ENCODE measurements at places on chromosomes 6 and 20.

GRCh38 chr20:1882026-1882425, 13.2 kb upstream of the SIRPA start:
- no peak for ATAC-seq

GRCh38 chr6:40171343-40171742, 237.1 kb upstream of the MOCS1 start:
- ATAC-seq, result no peak

GRCh38 chr6:132813173-132813856, 1.1 kb upstream of the RPS12 start:
- no peak for ATAC-seq

- ATAC-seq, result peak; percentile 34
Observed at GRCh38 chr6:134317471-134318131, at the start of gene SGK1. Gene SGK1, minus strand, starts transcription at chr6:134318112. Its CDS starts 652 bp downstream, at chr6:134317460.

DNA sequence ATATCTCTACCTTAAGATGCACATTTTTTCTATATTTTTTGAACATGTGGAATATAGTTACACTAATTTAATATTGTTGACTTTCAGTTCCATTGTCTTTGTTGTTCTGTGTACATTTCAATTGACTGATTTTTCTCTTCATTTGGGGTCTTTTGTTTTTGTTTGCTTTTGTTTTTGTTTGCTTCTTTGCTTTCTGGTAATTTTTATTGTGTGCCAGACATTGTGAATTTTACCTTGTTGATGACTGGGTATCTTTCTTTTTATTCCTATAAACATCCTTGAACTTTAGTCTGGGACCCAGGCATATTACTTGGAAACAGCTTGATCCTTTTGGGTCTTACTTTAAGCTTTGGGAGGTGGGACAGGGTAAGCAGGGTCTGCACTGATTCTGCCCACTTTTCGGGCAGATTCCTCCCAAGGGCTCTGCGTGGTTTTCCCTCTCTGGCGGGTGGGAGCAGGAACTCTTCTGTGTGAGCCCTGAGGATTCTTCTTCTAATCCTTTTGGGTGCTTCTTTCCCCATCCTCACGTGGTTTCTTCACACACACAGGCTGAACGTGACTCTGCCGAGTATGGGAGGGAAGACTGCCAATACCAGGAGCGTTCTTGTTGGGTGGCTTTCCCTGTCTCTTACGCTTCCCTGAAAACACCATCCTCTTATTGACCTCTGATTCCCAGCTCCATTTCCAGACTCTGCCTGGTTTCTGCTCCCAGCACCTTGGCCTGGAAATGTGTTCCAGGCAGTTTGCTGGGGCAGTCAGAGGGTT, 200.5 kb downstream of the ARID1B start:
- ATAC-seq, result peak; percentile 77

GRCh38 chr20:4056880-4057279, 41.5 kb upstream of the RNF24 start:
- no peak for ATAC-seq

DNA sequence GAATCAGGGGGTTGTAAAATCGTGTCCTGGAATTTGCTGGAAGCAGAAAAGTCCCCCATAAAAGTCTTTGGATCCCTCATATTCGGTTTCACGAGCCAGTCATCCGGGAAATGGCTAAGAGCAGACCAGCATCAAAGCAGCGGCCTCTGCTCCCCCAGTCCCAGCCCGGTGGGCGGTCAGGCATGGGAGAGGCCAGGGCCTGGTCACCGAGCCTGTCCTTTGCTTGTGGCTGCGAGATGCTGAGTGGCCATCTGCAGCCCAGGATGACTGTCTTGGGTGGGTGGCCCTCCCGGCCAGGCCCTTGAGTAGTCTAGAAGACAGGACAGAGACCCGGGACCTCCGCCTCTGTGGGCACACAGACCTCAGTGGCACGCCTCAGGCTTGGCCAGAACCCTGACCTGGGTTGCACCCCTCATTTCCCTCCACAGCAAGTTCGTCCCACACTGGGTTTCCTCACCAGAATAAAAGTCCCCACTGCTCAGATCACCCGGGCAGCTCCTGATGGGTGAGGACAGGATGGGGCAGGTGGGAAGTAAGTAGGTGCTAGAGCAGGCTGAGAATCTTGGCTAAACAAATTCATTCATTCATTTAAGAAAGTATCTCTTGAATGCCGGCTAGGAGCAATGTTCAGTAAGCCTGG, 172.1 kb downstream of the BMP7 start:
- no peak for ATAC-seq

Data from gastroesophageal sphincter (tissue), 4 donors.